Thoracic aorta (tissue), 2 donors: ENCODE measurements at places on chromosomes 1 and 21.

DNA sequence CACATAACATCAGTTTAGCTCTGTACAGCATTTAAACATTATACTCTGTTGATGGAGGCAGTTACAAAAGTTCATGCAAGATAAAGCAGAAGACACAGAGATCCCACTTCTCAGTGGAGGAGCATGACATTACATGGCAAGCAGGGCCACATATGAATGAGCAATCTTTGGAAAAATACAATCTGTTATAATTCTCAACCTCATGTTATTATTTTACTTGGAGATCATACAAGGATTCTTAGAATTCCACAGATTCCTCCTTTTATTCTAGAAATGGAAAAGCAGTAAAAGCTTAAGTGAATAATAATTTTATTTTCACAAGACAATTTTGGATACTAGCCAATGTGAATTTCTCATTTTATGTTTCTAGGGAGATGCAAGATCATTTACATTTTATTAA lies 66.6 kb downstream of the IFI44 start:
- H3K4me3 ChIP-seq: no peak overlapping the region
- peaks cover 13% of the 10 kb centered on the region for H3K4me1 ChIP-seq
- no peaks in the 10 kb centered on the region for H3K36me3 ChIP-seq
- H3K27ac ChIP-seq: no peak overlapping the region

DNA sequence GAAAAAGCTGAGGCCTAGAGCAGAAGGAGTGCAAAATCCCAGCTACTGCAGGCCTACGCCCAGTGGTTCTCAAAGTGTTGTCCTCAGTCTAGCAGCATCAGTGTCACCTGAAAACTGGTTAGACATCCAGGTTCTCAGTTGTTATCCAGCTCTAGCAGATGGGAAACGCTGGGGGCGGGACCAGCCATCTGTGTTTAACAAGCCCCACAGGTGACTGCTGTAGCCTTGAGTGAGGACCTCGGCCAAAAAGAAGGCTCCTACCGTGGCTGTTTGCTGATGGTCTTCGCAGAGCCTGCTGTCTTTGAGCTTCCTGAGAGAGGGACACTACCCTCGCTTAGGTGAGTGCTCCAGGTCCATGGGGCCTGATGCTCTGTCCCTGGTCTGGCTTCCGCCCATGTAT lies 69.7 kb downstream of the LRRN2 start:
- H3K4me3 ChIP-seq: no peak overlapping the region
- no peak for DNase-seq
- H3K36me3 ChIP-seq: no peaks in the 10 kb centered on the region
- H3K27me3 ChIP-seq: no peaks in the 10 kb centered on the region
- no peak overlapping the region for H3K27ac ChIP-seq

DNA sequence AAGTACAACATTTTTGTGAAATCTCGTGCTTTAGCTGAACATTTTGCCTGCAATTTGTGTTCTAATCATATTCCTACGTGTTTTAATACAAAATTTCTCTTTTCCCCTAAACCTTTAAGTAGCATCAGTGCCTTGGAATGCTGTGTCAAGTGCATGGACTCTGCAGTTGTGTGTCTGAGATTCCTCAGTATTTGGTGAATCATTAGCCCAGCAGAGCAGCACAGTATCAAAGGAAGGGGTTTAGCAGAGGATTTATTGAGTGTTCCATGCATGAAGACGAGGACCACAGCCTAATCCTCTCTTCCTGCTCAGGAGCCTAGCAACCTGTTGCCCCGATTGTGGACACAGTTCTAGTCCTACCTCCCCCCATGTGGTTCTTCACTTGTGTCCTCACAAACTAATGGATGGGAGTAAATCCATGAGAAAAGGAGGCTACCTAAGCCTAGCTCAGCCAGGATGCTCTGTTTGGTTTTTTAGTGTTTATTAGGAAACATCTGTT lies 29.3 kb upstream of the PCP4 start:
- no peak for DNase-seq
- H3K27ac ChIP-seq: no peak overlapping the region
- H3K27me3 ChIP-seq: no peaks in the 10 kb centered on the region
- H3K36me3 ChIP-seq: no peaks in the 10 kb centered on the region
- no peaks in the 10 kb centered on the region for H3K4me1 ChIP-seq

DNA sequence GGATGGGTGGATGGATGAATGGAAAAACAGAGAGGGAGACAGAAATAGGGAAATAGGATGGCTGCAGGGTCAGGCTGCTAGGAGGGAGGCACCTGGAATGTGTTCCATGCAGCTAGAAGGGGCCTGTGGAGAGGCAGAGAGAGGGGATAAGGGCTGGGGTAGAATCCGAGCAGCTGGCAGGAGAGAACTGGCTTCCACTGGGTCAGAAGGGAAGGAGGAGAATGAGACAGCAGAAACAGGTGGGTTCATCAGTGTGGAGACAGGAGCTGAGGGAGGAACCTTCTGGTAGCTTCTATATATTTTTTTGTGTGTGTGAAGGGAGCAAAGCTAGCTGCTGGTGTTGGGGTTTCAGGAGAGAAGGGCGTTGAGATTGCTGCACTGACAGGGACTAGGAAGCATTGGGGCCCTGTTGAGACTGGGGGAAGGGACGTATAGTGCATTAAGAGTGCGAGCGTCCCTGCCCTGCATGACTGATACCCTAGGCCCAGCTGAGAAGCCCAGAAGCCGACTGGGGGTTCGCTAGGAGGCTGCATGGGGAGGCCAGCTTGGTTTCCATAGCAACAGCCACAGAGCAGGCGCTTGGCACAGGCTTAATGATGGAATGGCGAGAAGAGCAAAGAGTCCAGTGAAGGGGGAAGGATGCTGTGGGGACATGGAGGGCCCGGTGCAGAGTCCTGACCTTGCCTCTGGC lies 14.8 kb upstream of the KIF21B start:
- no peak overlapping the region for H3K4me3 ChIP-seq
- no peaks in the 10 kb centered on the region for H3K27me3 ChIP-seq
- H3K36me3 ChIP-seq: no peaks in the 10 kb centered on the region
- H3K27ac ChIP-seq: no peak overlapping the region

GRCh38 chr1:59183749-59184317 lies 113.1 kb upstream of the FGGY start:
- H3K27ac ChIP-seq: no peak overlapping the region
- H3K4me1 ChIP-seq: peaks cover 8% of the 10 kb centered on the region
- H3K36me3 ChIP-seq: no peaks in the 10 kb centered on the region
- no peak for DNase-seq
- no peak overlapping the region for H3K4me3 ChIP-seq
- H3K27me3 ChIP-seq: no peaks in the 10 kb centered on the region

DNA sequence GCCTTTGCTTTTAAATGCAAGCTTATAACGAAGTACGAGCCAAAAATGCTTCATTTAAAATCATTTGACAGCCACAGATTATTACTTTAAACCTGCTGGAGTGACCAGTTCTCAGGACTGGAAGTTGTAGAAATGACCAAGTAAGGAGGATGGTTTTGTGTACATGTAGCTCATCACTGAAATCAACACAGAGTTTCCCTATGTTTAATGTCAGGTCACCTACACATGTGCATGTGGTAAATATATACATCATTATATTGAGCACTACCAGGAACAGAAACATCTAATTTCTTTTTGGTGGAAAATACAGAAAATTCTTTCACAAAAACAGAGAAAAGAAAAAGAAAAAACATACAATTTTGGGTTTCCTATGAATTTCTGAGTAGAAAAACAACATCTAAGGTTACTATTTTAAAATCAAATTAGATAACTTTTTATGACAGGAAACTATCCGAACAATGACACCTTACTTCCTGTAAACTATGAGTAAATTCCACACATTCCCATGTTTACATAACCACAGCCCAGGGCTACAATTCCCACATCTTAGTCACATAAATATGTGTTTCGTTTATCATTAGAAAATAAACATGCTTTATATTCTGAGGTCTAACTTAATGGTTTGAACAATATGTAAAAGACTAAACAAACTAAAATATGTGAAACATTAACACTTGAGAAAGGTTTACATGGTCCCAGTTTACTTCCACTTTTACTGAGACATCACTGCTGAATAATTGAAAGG lies 73.6 kb downstream of the ZNF281 start:
- H3K27ac ChIP-seq: no peak overlapping the region
- DNase-seq: no peak
- no peaks in the 10 kb centered on the region for H3K36me3 ChIP-seq
- H3K4me1 ChIP-seq: no peaks in the 10 kb centered on the region

- no peaks in the 10 kb centered on the region for H3K27me3 ChIP-seq
- H3K36me3 ChIP-seq: no peaks in the 10 kb centered on the region
- no peak overlapping the region for H3K27ac ChIP-seq
- H3K4me3 ChIP-seq: no peak overlapping the region
- DNase-seq: no peak
- H3K4me1 ChIP-seq: no peaks in the 10 kb centered on the region
These were observed 21.3 kb downstream of the SERINC2 start for GRCh38 chr1:31434101-31434871.

GRCh38 chr1:215001419-215002021 lies 81.0 kb upstream of the KCNK2 start:
- H3K27ac ChIP-seq: no peak overlapping the region
- peaks cover 2% of the 10 kb centered on the region for H3K4me1 ChIP-seq
- DNase-seq: no peak
- H3K27me3 ChIP-seq: no peaks in the 10 kb centered on the region
- H3K36me3 ChIP-seq: no peaks in the 10 kb centered on the region
